Kasumi-1 (cell line): ENCODE measurements at places on chromosomes 1 and 21.

- DNase-seq = no peak
Observed at GRCh38 chr1:8482979-8483381, 165.1 kb downstream of the SLC45A1 start.

GRCh38 chr1:25033828-25034705, 104.0 kb upstream of the RUNX3 start:
- DNase-seq = peak; percentile 96

- no peak for DNase-seq
Observed at GRCh38 chr1:200665861-200666260, 3.8 kb downstream of the DDX59 start.

DNA sequence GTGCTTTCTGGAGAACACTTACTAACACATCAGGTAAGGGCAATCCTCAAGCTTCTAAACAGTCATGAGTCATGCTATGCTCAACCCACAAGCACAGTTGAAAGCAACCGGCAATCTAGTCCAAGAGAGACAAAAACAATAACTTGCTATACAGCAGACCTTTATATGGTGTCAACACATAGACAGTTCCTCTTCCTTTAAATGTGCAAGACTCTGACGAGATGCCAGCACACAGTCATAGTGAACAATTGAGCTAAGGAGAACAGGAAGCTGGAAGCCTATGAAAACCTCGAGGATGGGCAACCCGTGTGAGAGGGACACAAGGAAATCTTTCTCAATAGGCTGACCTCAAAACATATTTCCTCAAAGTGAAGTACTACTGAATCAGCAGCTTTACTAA, 5.3 kb downstream of the ADIPOR1 start:
- peak; percentile 94 for DNase-seq

DNA sequence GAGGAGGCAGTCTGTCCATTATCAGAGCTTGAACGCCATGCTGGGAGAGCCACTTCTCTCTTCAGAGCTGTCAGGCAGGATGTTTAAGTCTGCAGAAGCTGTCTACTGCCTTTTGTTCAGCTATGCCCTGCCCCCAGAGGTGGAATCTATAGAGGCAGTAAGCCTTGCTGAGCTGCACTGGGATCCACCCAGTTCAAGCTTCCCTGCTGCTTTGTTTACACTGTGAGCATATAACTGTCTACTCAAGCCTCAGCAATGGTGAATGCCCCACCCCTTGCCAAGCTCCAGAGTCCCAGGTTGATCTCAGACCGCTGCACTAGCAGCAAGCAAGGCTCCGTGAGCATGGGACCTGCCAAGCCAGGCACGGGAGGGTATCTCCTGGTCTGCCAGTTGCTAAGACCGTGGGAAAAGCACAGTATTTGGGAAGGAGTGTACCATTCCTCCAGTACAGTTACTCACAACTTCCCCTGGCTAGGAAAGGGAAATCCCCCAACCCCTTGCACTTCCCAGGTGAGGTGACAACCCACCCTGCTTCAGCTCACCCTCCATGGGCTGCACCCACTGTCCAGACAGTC, 32.5 kb downstream of the RGS13 start:
- DNase-seq = no peak

DNA sequence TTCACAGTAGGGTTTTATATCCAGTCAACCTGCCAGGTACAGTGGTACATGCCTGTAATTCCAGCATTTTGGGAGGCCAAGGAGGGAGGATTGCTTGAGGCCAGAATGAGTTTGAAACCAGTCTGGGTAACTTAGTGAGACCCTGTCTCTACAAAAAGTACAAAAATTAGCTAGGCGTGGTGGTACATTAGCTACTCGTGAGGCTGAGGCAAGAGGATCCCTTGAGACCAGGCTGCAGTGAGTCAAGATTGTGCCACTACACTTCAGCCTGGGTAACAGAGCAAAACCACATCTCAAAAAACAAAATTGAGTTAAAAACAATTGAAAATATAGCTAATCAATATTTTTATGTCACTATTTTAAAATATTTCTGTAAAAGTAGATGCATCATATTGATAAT, 33.2 kb downstream of the DDI2 start:
- no peak for DNase-seq

- DNase-seq = peak; percentile 64
Observed at GRCh38 chr1:159991513-159991912, 37.5 kb upstream of the SLAMF9 start.

DNA sequence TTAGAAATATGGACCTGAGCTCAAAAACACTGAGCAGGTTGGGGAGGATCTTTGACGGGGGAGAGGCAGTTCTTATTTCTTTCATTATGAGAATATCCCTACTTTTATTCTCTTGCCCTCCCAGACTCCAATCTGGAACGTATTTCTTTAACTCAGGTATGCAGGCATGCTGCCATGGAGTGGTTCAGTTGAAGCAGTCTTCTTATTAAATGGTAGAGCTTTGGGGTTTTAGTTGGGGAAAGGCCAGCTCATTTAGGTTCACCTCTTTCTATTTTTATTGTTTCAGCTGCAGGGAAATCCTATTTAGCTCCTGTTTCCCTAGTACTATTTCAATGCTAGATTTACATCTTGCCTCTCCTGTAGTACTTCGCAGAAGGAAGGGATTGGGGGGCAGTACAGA, 198.9 kb downstream of the TTLL7 start:
- DNase-seq = no peak

DNA sequence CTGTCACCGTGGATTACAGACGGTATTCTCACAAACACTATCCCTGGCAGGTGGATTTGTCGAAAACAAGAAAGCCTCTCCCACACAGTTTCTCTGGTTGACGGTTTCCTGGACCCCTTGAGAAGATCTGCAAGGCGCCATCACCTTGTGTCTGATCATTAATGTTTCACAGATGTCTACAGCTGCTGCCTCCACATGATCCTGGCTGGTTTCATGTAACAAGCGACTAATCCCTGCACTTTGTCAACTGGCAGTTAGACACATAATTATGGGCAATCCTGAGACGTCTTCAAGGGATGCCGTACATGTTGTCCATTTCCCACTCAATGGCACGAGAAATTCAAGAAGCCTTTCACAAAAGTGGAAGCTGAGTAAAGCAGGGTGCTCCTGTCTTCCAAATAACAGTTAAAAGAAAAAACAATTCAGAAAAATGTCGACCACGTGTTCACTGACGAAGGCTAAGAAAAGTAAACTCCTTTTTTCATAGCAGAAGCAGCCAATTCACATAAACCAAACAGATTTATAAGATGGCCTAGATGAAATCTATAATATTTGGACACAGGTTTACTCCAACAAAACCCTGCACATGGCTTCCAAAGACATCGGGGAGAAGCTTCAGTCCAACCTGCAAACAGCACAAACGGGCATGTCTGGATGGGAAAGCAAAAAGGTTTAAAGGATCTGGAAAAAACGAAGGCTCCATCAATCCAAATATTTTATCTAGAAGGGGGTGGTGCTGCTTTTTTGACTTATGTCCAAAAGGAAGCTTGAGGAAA, 52.2 kb downstream of the CAPZB start:
- DNase-seq = no peak

- peak; percentile 44 for DNase-seq
Observed at GRCh38 chr1:48196237-48196636, 26.3 kb upstream of the SLC5A9 start.

DNA sequence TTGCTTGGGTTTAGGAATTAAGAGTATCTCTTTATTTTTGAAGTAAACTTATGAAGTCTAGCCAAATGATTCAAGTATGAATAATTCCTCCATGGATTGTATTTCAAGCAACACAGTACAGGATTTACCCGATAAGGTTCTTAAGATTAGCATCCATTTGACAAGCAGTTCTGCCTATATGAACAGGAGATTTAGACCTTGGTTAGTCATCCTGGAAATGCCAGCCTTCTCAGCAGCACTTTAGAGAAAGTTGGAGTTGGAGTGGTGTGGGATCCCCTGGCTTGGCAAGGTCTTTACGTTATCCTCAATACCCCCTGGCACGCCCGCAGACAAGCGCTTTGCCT, 1.6 kb downstream of the BCAR3 start:
- no peak for DNase-seq

GRCh38 chr21:46431448-46431847, 27.2 kb upstream of the DIP2A start:
- no peak for DNase-seq

- no peak for DNase-seq
Observed at GRCh38 chr1:1815606-1816281, 37.5 kb upstream of the NADK start.

- no peak for DNase-seq
Observed at GRCh38 chr1:11708554-11709350, 17.2 kb downstream of the DRAXIN start.

GRCh38 chr1:173191011-173191705, 16.0 kb downstream of the TNFSF4 start:
- no peak for DNase-seq

DNA sequence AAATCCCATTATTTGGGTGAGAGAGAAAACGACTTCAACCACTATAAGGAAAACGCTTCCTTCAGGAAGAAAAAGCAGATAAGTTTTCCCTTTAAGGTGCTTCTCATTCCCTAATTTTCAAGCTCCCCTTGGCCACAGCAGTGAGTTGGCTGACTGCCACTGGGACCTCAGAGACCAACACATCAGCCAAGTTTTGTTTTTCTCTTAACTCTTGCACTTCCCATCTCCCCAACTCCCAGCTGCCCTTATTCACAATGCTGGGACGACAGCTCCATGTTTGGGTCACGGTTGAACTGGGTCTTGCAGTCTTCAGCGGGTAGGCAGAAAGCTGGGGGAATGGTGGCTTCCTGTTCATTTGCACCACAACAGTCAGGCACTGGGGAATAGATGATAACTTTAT, 18.9 kb downstream of the SGIP1 start:
- no peak for DNase-seq

DNA sequence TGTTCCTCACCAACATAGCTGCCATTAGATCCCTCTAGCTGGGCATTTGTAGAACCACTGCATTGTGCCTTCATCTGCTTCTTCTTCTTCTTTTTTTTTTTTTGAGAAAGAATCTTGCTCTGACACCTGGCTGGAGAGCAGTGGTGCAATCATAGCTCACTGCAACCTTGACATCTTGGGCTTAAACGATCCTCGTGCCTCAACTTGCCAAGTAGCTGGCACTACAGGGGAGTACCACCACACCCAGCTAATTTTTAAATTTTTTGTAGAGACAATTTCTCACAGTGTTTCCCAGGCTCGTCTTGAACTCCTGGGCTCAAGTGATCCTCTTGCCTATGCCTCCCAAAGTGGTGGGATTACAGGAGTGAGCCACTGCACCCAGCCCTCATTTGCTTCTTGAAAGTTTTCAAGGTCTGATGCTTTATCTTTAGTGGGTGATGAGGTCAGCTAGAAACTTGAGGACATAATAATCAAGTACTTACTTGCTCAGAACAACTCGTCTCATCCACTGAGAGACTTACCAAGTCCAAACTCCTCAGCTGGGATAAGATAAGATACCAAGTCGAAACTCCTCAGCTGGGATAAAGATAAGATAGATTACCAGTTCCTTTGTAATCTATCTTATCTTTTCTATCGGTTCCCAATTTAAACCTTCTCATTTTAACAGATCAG, 71.5 kb downstream of the MACF1 start:
- no peak for DNase-seq

GRCh38 chr1:18351735-18352134, 129.0 kb upstream of the KLHDC7A start:
- no peak for DNase-seq

DNA sequence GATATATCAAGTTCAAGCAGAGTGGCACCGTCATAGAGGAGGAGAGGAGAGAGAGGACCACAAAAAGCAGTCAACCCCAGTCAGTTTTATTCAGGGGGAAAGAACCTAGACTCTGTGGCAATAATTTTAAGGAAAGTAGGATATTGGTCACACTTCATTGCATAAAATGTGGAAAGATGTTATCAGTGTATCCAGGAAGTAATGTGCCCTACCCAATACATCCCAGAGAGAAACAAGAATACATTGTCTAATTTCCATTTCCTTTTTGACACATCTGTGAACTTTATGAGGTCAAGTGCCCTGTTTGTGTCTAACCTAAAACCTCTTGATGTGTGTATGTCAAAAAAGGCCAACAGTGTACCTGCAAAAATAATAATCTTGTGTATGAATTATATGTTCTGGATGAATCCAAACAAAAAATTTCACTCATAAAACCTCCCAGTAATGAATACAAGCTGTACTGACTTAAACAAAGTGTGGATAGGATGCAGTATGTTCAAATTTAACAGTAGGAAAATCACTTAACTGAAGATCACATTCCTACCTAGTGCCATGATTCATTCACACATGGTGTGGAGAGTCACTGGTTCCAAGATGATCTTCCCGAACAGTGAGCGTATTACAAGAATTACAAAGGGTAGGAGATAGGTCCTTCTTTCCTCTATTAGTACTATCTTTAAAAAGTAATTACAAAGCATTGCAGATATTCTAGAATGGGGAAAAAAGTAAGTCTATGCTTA, 712.1 kb upstream of the CXADR start:
- DNase-seq = no peak

GRCh38 chr1:33429856-33430691, 821 bp downstream of the PHC2 start:
- no peak for DNase-seq

- no peak for DNase-seq
Observed at GRCh38 chr1:9878404-9878803, 31.7 kb downstream of the CTNNBIP1 start.

GRCh38 chr1:108521990-108522393, 37.9 kb upstream of the EEIG2 start:
- DNase-seq = no peak

- DNase-seq = no peak
Observed at GRCh38 chr1:12386130-12386529, 156.3 kb downstream of the VPS13D start.

DNA sequence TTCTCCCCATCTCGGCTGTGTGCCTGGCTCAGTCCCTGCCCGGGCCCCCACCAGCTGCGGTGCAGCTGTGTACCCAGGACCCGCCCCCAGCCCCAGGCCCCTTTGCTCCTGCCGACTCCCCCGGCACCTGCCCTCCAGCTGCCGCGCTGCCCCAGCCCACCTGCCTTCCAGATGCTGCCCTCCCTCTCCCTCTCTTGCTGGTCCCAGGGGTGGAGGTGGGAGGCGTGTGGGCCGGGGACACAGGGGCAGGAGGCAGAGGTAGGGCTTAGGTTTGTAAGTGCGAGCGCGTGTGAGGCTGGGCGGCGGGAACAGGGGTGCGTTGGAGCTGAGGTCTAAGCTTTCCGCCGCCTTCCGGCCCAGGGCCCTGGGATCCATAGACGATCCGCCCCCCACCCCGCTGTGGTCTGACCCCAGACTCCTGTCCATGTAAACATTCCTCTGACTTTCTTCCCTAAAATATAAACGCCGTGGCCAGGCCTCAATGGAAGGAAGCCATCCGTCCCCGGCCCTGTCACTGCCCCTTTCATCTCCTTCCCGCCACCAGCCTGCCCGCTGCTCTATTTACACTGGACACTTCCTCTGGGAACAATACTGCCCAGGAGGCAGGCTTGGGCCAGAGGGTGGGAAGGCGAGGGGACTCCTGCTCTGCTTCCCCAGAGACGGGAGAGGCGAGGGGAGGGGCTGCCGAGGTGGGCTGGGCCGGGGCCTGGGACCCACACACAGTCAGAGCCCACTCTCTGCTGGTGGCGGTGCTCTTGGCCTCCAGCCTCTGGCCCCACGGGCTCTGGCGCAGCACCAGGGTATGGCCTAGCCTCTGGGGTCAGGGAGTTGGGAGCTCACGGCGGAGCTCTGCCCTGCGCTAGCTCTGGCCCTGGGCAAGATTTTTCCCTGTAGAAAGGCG, 128.3 kb downstream of the CASZ1 start:
- no peak for DNase-seq
